ENCODE measurements at places on chromosomes 11 and 22. TPM values are rescaled to one million over a fixed set of nuclear protein-coding genes. Genes with fewer than 3 reads are reported as not detected.

DNA sequence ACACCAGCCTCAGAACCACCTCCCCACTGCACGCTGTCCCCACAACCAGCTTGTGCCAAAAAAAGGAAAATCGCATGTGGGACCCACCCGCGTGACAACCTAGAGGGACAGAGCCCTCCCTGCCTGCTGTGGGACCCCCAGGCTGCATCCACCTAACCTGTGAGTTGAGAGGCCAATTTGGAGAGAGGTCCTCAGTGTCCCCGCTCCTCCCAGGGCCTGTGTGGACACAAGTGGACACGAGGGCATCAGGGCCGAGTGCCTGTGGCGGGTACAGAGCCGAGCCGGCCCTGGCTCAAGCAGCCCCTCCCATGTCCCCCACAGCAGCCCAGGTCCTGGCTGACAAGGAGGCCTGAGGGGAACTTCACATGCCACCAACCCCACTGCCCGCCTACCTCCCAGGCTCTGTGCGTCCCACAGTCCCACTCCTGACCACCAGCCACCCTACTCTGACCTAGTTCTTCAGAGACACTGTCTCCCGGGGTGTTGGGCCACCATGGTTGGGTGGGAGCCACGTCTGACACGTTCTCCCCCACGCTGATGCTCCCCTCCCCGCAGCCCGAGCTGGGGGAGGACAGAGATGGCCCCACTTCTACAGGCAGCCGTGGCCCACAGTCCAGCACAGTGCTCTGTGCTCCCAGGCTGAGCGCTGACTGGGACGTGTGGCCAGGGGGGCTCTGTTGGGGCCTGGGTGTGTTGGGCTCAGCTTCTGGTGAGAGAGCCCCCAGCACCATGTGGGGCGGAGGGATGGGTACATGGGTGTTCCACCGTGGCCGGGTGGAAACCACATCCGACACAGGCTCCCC is 19.2 kb downstream of the SELENOO start:
- no peaks in the 10 kb centered on the region for H3K4me1 ChIP-seq
- no peaks in the 10 kb centered on the region for H3K27me3 ChIP-seq
- H3K36me3 ChIP-seq = 0 out of 2 replicates have a peak, but pooled peaks cover 2% of the 10 kb centered on the region
- H3K4me3 ChIP-seq = no peak overlapping the region
- no peak for DNase-seq
- H3K27ac ChIP-seq = no peak overlapping the region

DNA sequence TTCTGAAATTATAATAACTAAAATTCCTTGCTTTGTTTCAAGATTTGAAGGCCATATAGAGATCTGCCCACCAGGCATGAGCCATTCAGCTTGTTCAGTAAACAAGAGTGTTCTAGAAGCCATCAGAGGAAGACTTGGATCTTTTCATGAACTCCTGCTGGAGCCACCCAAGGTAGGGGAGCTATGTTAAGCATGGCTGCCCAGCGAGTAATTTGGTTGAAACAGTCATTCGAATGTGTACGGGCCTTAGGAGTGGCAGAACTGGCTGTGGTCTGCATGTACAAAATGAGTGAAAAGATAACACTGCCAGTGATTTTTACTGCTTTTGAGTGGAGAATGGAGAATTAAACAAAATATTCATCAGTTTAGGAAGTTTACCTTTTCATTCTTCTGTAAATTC is 103.7 kb downstream of the PPP6R3 start:
- no peaks in the 10 kb centered on the region for H3K27me3 ChIP-seq
- H3K27ac ChIP-seq = no peak overlapping the region
- H3K4me1 ChIP-seq = no peaks in the 10 kb centered on the region
- peaks cover 35% of the 10 kb centered on the region for H3K36me3 ChIP-seq
- no peak for DNase-seq
- no peak overlapping the region for H3K4me3 ChIP-seq

DNA sequence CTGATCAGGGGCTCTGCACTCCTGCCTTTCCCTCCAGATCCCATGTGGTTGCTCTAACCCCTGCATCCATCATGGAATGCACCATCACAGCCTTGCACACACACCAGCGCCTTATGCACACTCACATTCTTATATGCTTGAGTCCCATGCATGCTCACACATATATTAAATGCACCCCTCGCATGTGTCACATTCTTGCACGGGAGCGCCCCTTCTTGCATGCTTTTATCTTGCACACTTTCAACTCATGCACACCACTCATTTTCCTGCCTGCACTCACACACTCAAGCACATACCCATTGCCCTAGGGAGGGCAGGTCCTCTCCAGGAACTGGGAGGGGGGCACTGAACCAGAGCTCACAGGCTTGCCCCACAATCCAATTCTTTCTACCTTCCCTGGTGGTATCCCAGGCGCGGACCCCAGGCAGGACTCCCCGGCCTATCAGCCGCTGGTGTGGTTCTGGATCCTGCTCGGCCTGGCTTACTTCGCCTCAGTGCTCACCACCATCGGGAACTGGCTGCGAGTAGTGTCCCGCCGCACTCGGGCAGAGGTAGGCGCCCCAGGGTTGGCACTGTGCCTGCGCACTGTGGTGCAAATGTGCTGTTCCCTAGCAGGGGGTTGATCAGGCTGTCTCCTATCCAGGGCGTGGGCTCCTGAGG is 2.3 kb upstream of the CATSPERZ start:
- no peak overlapping the region for H3K27ac ChIP-seq
- peaks cover 5% of the 10 kb centered on the region for H3K4me1 ChIP-seq
- H3K36me3 ChIP-seq = no peaks in the 10 kb centered on the region
- no peak for DNase-seq
- no peak overlapping the region for H3K4me3 ChIP-seq

GRCh38 chr11:28976801-28977145 is 868.6 kb downstream of the METTL15 start:
- no peak overlapping the region for H3K4me3 ChIP-seq
- H3K36me3 ChIP-seq = no peaks in the 10 kb centered on the region
- no peak for DNase-seq

DNA sequence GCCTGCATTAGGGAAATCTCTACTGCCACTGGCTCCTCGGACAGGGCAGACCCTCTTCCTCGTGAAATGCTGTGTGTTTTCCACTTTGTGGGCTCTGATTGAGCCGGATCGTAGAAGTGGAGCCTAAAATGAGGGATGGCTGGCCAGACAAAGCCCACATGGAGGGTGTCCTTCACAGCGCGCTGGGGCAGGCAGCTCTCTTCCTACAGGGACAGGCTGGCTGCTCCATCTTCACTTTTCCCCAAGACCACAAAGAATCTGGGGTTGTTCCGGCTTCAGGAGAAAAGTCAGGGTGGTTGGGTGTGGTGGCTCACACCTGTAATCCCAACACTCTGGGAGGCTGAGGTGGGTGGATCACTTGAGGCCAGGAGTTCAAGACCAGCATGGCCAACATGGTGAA is 94.9 kb downstream of the MORC2 start:
- H3K27ac ChIP-seq = no peak overlapping the region
- no peaks in the 10 kb centered on the region for H3K4me1 ChIP-seq
- no peak for DNase-seq
- no peaks in the 10 kb centered on the region for H3K27me3 ChIP-seq
- no peaks in the 10 kb centered on the region for H3K36me3 ChIP-seq

- no peaks in the 10 kb centered on the region for H3K36me3 ChIP-seq
- H3K27me3 ChIP-seq = no peaks in the 10 kb centered on the region
- no peak for DNase-seq
These were observed 10.8 kb upstream of the CD81 start for GRCh38 chr11:2366276-2366675.

- H3K4me3 ChIP-seq = no peak overlapping the region
- H3K27ac ChIP-seq = no peak overlapping the region
- 0 out of 2 replicates have a peak, but pooled peaks cover 4% of the 10 kb centered on the region for H3K27me3 ChIP-seq
- DNase-seq = no peak
- no peaks in the 10 kb centered on the region for H3K36me3 ChIP-seq
These were observed 76.7 kb downstream of the FAR1 start for GRCh38 chr11:13745165-13745564.

DNA sequence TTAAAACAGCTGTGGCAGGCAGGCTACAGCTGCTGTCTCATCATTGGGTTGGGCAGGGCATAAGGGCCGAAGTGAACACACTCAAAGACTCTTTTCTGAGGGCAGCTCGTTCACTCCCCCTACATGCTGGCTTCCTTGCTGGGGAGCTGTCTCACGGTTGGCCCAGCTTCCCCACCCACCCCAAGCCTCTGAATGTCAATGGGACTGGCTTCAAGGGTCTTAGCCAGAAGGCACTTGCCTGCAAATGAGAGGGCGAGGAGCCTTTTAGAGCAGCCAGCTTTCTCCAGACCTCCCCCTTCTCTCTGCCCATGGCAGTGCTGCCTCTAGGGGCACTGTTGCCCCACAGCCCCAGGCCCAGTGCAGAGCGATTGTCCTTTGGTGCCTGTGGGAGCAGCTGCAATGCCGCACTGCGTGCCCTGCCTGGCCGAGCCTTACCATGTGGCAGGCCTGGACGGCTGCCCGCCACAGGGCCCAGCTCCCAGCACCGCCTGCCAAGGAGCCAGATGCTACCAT is 94.7 kb upstream of the RASSF10 start:
- H3K27ac ChIP-seq = no peak overlapping the region
- no peaks in the 10 kb centered on the region for H3K27me3 ChIP-seq
- no peak overlapping the region for H3K4me3 ChIP-seq
- no peak for DNase-seq
- no peaks in the 10 kb centered on the region for H3K4me1 ChIP-seq

DNA sequence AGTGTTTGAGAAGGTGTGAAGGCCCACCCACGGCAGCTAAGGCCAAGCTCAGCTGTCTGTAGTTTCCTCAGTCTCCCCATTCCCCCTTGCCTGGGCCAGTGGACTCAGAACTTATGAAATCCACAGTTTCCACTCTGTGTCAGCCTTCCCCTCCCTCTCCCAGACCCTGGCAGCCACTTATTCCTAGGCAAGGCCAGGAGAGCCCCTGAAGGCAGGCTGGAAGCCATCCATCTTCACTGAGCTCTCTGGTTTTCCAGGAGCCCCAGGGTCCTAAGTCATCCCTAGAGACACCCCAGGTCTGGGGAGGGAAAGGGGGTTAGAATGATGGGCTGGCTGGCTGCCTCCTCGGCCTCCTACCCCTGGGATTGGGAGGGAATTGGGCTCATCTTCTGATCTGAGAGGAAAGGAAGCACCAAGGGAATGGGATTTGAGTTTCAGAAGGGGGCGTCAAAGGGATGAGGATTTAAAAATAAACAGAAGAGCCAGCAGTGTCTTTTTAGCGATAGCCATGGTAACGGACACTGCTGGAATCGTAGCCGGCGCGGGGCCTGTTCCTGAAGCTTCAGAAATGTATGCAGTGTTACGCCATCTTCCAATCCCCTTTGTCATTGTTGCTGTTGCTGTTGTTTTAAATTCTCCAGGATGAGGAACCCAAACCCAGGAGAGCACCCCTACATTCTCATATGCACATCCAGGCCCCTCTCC is 561.1 kb upstream of the CADM1 start:
- H3K4me3 ChIP-seq = no peak overlapping the region
- H3K4me1 ChIP-seq = no peaks in the 10 kb centered on the region
- H3K27me3 ChIP-seq = no peaks in the 10 kb centered on the region
- H3K27ac ChIP-seq = no peak overlapping the region
- no peaks in the 10 kb centered on the region for H3K36me3 ChIP-seq

- no peak for DNase-seq
- H3K36me3 ChIP-seq = no peaks in the 10 kb centered on the region
- no peaks in the 10 kb centered on the region for H3K4me1 ChIP-seq
- H3K27ac ChIP-seq = no peak overlapping the region
These were observed 20.3 kb downstream of the UQCR10 start for GRCh38 chr22:29787371-29787980.

DNA sequence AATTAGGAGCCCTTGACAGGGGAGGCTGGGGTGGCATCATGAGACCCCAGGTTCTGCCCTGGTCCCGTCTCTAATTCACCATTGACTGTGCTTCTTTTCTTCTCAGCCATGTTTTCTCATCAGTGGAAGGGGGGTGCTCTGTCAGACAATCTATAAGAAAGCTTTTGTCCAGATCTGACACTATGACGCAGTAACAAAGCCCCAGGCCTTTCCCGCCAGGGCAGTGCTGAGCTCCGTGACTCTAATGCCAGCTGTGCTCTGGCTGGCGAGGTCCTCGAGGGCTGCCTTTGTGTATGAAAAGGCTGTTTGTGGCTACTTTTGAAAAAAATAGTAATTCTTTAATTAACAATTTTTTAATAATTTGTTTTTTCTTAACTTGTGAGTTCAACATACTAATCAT is 3.2 kb downstream of the CD6 start:
- no peaks in the 10 kb centered on the region for H3K36me3 ChIP-seq
- no peak overlapping the region for H3K4me3 ChIP-seq
- H3K4me1 ChIP-seq = no peaks in the 10 kb centered on the region
- no peak overlapping the region for H3K27ac ChIP-seq
- H3K27me3 ChIP-seq = no peaks in the 10 kb centered on the region
- DNase-seq = no peak

DNA sequence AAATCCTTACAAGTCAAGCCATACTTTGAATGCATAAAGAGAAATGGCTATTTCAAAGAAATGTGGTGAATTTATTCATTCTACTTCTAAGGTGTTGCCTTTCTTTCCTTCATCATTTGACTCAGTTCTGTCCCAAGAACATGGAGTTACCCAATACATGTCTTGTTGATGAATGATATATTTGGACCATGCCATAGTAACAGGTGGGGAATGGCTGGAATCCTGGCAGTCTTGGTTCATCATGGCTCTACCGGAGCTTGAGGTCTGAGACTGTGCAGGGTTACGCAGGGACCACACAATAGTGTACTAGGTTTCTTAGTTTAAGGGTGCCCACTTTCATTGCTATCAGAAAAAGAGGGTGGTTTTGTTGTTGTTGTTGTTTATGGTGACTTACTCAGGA is 40.3 kb upstream of the MPEG1 start:
- no peaks in the 10 kb centered on the region for H3K36me3 ChIP-seq
- no peak for DNase-seq
- no peak overlapping the region for H3K27ac ChIP-seq
- H3K27me3 ChIP-seq = no peaks in the 10 kb centered on the region
- no peaks in the 10 kb centered on the region for H3K4me1 ChIP-seq

- H3K4me3 ChIP-seq = no peak overlapping the region
- H3K4me1 ChIP-seq = no peaks in the 10 kb centered on the region
- H3K27ac ChIP-seq = no peak overlapping the region
- no peaks in the 10 kb centered on the region for H3K27me3 ChIP-seq
- H3K36me3 ChIP-seq = no peaks in the 10 kb centered on the region
These were observed 940.0 kb downstream of the BRD1 start for GRCh38 chr22:48887394-48888332.

DNA sequence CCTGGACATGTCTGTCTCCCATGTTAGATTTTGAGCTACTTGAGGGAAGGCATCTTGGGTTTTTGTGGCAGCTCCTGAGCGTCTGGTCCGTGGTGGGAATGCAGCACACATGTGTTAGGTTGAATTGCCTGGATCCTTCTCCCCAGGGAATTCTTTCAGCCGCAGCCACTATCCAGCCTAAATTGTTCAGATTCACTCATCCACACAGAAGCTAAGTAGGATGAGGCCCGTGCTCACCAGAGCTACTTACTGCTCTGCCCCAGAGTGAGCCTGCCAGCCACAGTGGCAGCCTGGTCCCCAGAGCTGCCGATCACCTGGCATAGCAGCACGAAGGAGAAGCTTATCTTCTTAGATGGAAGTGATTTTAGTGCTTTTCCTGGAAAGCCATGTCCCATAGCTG is 34.4 kb upstream of the SORL1-AS1 start:
- no peaks in the 10 kb centered on the region for H3K27me3 ChIP-seq
- H3K36me3 ChIP-seq = no peaks in the 10 kb centered on the region
- no peak overlapping the region for H3K27ac ChIP-seq
- no peak overlapping the region for H3K4me3 ChIP-seq
- no peak for DNase-seq

Gene LMNTD2
- 21.8 TPM for total RNA-seq

Gene PNPLA3
- total RNA-seq = 4.9 TPM

Gene CLTCL1
- total RNA-seq = 11.9 TPM

Gene SCO2
- 14.2 TPM for total RNA-seq

Gene DDTL
- not detected for total RNA-seq

Gene GVQW3
- 3.2 TPM for total RNA-seq

Gene CCS
- 55.3 TPM for total RNA-seq

Gene PHF21B
- 4.5 TPM for total RNA-seq

Measured in Panc1 (cell line).